Activated naive CD4-positive, alpha-beta T cell treated with Interleukin-2 at 50 U/mL for 16 hours (primary cell): ENCODE measurements at places on chromosomes 1 and 21.

- no peak for DNase-seq
Measured at GRCh38 chr21:43903451-43904091, 38.5 kb downstream of the AGPAT3 start.

DNA sequence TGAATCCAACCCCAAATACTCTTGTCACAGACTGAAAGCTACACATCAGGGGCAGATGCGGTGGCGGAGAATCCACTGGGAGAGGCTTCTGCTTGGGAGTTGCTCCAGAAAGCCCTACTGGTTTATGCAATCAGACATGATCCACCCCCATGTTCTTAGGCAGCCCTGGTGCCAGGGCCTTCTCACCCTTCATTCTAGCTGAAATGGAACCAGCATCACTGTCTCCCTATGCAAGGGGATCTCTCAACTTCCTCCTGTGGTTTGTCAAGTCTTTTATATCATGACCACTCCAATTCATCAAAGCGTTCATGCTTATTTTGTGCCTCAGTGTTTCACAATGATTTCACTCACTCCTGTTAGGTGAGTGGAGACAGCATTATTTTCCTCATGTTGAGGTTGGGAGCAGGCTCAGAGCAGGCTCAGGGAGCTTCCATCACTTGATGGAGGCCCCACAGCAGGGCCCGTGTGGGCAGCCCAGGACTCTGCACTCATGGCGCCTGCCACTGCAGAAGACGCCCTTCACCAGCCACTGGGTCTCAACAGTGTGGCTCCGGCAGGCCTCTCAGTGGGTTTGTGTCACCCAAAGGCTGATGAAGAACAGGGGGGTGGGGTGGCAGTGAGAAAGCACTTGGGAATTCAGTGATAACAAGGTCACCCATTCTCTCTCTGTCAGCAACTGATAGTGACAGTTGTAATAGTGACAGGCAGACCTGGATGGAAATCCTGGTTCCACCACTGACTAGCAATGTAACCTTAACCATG is 67.1 kb downstream of the CD58 start:
- peak; percentile 20 for DNase-seq

GRCh38 chr21:41164981-41165655 is 2.8 kb upstream of the BACE2 start:
- DNase-seq = no peak

DNA sequence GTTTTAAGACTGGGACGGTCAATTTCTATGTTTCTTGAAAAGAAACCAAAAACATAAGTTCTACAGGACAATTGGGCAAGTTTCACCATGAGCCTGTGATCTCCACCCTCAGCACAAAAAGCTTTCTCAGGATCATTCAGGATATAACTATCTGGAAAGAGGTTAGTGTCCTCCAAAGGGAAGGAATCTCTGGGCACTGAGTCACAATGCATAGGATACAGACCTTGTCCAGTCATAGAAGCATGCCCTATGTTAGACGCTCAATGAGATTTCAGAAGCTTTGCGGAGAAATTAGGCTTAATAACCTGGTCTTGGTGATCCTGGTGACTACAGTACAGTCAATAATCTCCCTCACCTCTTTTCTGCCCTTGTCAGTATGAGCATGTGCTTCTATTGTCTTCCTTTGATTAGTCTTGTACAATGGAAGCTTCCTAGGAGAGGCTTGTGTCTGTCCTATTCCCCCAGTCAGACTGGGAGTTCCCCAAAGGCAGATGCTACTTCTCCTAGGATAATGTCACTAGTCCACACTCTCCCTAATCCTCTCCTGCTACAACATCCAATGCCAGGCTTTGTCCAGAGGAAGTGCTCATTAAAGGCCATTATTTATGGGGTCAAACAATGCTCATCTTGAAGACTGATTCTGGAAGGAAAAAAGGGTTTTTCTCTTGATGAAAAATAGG is 97.4 kb downstream of the KCNH1 start:
- DNase-seq = no peak

GRCh38 chr1:58883037-58883887 is 99.4 kb upstream of the JUN start:
- no peak for DNase-seq

DNA sequence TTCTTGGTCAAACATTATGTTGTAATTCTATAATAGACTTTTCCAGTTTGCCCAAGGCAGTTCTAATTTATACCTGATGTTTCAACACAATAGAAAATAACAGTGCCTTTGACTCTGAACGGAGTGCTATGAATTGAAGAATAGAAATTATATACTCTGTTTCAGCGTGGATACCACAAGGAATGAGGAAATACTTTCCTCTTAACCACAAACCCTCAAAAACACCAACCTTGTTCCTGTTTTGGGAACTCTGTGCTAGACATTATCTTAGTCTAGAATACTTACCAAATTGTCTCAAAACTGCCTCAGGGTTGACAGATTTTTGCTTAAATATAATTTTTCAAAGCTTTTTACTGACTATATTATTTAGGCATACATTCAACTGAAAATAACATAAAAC is 1629.3 kb downstream of the MRPL39 start:
- no peak for DNase-seq

- DNase-seq = no peak
Measured at GRCh38 chr1:54371038-54371941, 34.9 kb downstream of the SSBP3 start.

DNA sequence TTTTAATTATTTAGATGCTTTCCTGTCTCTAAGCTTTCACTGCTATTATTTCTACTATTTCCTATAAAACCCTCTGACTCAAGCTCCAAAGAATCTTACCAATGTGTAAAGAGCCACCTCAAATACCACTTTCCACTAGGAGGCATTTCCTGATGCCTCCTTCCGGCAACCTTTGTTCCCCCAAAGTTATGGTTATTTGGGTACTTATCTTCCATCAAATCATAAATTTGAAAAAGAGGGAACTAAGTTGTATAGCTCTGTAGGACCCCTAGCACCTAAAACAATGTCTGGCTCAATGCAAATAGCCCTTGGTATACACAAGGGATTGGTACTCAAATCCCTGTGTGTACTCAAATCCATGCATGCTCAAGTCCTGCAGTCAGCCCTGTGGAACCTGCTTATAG is 79.6 kb downstream of the NME7 start:
- no peak for DNase-seq

DNA sequence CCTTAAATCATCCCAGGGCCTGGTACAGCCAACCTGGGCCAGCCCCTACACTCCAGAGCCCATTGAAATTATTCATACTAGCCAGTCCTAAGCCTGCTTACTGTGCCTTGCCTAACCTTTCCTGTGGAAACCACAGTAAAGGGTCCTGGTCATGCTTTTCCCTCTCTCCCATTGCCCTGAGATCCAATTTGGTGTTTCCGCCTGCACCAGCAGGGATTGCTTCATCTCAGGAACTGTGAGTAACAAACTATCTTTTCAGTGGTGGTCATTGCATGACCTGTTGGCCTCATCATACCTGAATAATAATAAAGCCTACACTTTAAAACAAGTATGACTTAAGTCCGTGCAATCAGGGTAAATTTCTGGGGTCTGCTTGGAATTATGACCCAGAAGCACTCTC is 18.7 kb upstream of the GALNT2 start:
- DNase-seq = no peak

DNA sequence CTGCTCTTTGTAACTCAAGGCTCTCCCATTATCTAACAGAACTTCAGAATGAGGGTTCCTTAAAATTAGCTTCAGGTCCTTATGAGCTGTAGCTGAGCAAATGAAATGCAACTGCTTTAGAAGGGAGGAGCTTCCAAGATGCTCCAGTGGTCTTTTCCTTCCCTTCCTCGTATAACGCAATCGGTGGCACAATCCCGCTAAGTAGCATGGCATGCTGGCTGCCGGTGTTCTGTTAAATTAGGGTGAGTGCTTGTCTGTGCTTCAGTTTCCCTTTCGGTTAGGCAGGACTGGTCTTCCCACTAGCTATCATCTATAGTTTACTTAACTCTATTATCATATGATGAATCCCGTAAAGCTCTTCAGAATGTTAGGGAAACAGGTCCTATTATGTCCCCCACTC is 917 bp downstream of the KIAA0040 start:
- peak; percentile 39 for DNase-seq

DNA sequence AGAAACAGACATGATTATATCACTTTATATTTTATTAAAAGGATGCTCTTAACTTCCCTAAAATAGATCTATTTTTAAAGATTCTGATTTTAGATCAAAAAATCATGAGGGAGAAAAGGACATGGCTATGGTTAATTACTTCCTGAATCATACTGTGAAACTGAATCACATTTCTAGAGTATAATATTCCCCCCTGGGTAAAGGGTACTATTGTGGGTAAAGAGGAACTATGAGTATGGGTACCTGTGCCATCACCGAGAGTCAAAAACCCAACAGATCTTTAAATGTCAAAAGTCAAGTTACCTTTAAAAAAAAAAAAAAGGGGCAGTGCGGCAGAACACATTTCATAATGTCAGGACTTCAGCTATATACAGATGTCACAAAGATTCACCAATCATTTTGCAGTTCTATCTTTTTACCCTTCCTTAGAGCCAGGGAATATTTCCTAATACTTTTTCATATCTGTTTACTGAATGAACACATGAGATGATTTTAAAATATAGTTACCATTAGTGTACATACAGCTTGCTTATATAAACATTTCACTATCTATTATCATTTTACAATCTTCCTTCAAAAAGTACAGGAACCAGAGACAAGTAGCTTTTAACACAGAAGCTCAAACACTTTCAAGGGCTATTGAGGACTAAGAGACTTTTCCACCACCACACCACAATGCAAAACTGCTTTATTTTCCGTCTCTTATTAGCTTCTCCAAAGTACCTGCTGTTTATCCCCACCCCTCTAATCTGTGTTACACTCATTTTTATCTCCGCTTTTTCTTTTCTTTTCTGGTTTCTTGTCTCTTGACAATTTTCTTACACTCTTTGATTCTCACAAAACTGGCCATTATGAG is 45.0 kb downstream of the EVI5 start:
- DNase-seq = no peak

GRCh38 chr1:161242313-161242712 is 4.3 kb upstream of the NR1I3 start:
- no peak for DNase-seq

- no peak for DNase-seq
Measured at GRCh38 chr1:196558411-196558810, 49.8 kb downstream of the KCNT2 start.
